EL (cell line): ENCODE measurements at places on chromosomes 7 and 10.

DNA sequence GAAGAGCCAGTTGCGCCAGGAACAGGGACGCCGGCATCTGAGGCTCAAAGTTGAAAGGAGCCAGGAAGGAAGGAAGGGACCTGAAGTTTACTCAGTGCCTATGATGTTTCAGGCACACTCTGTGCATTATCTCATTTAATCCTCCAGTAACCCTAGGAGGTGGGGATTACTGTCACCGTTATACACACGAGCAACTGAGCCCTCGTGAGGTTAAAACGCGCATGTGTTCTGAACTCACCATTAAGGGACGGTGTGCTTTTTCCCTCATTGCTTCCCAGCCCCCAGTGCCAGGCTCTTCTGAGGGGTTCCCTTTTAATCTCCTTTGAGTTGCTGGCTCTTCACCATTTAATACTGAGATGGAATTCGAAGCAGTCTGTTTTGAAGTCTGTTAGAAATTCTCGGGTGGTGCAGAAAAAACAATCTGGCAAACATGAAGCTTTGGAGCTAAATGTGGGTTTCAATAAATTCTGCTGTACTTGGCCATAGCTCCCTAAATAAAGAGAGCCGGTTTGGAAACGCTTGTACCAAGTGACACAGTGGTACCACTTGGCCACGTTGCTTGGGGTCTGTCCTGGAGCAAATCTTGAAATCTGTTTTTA, 102.2 kb downstream of the TAX1BP1 start:
- no peak for DNase-seq

DNA sequence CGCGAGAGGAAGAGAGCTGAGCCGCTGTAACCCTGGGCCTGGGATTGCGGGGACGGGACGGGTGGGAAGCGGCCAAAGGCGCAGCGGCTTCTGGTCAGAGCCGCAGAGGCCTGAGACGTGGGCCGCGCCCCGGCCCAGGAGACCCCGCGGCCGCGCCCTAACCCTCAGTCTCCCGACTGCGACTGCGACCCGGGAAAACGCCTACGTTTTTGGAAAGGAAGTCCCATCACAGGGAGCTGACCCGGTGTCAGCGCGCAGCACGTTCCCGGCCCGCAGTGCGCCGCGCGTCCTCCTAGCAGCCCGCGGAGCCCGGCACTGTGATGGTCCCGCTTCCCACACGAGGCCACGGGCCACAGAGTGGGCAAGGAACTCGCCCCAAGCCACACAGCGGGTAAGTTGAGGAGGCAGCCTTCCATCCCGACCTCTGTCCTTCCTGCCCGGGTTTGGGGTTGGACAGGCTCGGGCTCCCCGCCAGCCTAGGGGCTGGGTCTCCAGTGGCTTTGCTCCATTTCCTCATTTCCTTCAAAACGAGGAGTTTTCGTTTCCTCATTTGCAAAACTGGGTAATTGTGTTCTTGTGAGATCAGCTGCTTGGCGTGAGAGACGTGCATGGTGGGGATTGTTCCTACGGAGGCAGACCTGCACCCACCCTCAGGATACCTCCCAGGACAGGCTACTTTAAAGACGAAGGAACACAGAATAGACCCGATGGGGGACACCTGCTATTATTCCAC, 1.2 kb downstream of the GPNMB start:
- DNase-seq, result peak; percentile 46

GRCh38 chr7:159075563-159076238, 69.0 kb downstream of the VIPR2 start:
- no peak for DNase-seq

DNA sequence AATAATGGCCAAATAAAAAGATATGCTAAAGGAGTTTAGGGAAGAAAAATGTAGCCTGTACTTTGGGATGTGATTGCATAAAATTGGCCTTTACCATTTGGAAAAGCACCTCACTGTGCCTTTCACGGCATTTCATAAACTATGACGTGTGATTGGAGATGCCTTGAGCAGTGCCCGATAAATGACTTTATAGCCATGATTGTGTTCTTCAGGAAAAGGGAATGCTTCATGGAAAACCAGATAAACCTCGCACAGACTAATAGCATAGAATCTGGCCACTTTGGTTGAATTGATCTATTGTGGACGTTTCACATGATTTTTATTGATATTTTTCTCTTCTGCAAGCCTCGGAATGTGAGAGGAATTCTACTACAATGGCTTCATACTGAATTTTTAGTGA, 502.0 kb upstream of the MKI67 start:
- DNase-seq, result no peak

- peak; percentile 92 for DNase-seq
Observed at GRCh38 chr10:103504181-103504783, 10.8 kb downstream of the NEURL1 start.

- no peak for DNase-seq
Observed at GRCh38 chr10:34681933-34682332, 133.2 kb downstream of the PARD3 start.

DNA sequence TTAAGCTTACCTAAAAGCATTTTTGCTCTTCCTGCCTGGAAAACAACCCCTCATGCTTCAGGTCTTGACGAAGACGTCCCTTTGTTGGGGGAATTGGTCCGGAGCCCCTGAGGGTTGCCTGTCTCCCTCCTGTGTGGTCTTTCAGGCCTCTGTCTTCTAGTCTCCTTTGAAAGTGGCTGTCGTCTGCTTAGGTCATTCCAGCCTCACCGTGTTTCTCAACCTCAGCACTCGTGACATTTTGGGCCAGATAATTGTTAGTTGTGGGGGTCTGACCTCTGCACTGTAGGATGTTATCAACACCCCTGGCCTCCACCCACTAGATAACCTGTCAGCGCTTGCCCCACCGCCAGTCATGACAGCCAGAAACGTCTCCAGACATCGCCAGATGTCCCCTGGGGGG, 219.1 kb downstream of the TCF7L2 start:
- no peak for DNase-seq

DNA sequence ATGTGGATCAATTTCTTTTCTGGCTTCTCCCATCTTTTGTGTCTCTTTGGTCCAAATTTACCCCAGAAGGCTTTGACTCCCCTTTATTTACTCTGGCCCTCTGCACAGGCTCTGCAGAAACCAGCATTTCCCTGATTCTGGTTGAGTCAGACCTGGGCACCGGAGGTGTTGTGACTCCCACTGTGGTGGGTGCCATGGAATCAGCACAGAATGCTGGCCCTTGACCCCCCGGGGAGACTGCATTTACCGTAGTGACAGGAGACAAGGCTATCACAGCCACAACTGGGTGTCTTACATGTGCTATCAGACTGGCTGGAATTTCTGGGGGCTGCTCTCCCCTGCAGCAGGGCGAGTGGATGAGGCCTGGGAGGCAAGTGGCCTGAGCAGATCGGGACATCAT, 37.6 kb downstream of the PLXDC2 start:
- DNase-seq, result no peak

DNA sequence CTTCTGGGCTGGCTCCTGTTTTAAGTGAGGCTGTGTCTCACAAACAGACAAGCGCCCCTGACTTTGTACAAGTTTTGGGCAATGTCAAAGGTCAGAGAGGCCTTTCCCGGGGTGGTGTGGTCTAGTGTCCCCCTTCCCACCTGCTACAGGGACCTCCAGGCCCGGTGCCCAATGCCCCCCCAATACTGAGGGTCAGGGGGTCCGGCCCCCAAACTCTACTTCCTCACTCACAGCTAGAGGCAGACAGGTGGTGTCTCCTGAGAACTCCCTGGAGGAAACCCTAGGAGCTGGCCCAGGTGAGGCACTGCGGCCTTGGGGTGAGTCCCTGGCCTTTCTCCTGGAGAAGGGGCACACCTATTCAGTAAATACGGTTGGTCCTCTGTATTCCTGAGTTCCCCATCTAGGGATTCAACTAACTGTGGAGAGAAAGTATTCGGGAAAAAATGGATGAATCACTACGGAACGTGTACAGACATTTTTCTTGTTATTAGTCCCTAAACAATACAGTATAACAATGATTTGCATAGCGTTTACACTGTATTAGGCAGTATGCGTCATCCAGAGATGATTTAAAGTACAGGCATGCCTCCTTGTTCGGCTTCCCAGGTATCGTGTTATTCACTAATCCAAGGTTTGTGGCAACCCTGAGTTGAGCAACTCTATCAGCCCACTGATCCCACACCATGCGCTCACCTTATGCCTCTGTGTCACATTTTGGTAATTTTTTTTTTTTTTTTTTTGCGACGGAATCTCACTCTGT, 308.1 kb downstream of the WDR37 start:
- DNase-seq, result no peak

- no peak for DNase-seq
Observed at GRCh38 chr7:89775459-89775858, 378.8 kb upstream of the STEAP1 start.

DNA sequence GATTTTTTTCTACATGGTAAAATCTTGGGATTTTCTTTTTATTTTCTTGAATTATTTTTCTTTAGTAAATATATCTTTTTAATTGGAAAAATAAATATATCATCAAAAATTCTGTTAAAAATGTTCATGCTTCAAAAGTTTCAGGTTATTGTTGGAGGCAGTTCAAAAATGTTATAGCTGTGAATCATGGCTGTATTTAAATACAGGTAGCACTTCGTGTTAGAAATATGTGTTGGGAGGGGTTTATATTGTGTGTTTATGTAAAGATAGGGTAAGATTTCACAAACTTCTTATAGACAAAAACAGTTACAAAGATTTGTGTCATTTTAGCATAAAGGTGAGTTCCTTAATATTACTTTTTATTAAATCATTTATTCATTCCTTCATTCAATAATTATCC, 60.4 kb downstream of the HDAC9 start:
- no peak for DNase-seq

DNA sequence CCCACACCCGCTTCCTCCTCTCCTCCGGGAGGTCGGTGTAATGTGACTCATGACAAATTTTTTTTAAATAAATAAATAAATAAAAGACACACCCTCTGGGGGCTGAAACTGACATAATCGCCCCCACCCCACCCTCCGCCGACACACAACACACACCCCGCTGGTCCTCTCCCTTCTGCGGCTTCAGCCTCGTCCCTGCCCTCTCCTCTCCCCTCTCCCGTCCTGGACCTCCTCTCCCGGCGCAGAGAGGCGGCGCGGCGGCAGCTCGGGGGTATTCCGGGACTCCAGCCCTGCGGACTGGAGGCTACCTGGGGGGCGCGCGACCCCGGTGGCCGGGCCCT, 686 bp downstream of the ABI1 start:
- peak; percentile 82 for DNase-seq

GRCh38 chr7:42167631-42168236, 69.3 kb downstream of the GLI3 start:
- no peak for DNase-seq

- peak; percentile 27 for DNase-seq
Observed at GRCh38 chr10:11810313-11810766, 12.8 kb upstream of the PROSER2 start.

GRCh38 chr7:123346766-123347165, 147.0 kb upstream of the SLC13A1 start:
- DNase-seq, result no peak

- DNase-seq, result no peak
Observed at GRCh38 chr7:94050046-94050445, 45.9 kb upstream of the BET1 start.

GRCh38 chr7:126727930-126728391, 524.8 kb downstream of the GRM8 start:
- DNase-seq, result peak; percentile 55

DNA sequence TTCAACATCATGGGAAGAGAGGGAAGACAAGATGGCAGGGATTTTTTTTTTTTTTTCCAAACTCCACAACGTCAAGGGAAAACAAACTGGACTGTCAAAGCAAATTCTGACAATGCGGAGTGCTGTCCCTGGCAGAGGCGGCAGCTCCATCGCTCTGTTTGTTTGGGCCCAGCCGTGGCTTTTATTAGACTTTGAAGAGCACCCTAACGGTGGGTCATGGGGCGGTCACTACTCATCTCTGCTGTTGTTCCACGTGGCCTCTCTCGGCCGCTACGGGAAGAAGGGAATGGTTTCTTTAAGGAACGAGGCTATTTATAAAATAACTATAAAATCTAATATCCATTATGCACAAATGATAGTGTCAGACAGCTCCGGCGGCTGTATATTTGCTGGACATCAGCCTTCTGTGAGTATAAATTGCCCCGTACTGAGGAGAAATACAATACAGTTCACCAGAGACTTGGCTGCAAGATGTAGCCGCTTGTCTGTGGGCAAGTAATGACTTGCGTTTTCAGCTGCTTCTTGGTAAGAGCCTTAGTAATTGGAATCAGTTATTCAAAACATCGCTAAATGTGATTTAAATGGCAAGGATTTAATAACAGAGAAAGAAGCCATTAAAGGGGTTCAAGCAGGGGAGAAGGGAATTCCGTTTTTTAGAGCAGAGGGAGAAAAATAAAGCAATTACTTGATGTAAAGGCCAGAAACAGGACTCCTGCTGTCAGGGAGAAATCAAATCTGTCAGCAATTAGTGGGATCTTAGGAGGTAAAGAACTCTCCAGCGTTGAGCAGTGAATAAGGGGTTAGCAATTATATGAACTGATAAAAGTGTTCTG, 61.7 kb upstream of the RAB11FIP2 start:
- DNase-seq, result no peak

- peak; percentile 31 for DNase-seq
Observed at GRCh38 chr10:50536617-50537240, 87.0 kb downstream of the SGMS1 start.

GRCh38 chr7:132678656-132679055, 102.4 kb upstream of the PLXNA4 start:
- no peak for DNase-seq

DNA sequence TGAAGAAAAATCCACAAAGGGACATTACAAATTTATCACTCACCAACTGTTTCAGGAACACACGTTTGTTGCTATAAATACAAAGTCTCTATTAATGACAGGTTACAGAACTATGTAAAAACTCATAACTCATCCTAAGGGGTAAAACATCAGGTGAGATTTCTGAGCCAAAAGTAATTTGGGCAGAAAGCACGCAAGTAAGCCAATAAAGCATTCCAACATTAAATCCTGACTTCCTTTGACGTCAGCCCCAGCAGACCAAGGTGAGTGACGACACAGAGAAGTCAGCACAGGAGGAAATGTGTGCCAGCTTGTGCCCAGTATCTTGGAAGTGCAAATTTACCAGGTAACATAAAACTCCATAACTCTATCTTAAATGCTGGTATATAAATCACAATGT, 45.7 kb downstream of the IMMP2L start:
- no peak for DNase-seq

- DNase-seq, result no peak
Observed at GRCh38 chr10:48639632-48640031, 34.8 kb upstream of the ARHGAP22 start.

DNA sequence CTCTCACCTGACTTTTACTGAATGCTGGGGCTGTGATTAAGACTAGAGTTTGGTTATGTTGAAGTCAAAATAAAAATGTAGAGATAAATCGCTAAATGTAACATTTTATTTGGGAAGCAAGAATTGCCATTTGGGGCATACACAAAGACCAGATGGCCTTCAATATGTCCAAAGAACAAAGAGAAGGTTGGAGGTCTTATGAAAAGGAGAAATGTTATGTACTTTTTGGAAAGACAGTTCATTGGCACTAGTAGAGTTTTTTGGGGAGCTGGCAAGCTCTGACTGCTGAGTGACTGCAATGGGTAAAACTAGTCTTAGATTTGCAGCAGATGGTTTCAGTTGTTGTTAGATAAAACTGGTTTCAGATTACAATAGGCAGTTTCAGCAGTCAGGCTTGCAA, 35.6 kb upstream of the GALNT17 start:
- no peak for DNase-seq
